ENCODE measurements at places on chromosomes 12 and 14.

DNA sequence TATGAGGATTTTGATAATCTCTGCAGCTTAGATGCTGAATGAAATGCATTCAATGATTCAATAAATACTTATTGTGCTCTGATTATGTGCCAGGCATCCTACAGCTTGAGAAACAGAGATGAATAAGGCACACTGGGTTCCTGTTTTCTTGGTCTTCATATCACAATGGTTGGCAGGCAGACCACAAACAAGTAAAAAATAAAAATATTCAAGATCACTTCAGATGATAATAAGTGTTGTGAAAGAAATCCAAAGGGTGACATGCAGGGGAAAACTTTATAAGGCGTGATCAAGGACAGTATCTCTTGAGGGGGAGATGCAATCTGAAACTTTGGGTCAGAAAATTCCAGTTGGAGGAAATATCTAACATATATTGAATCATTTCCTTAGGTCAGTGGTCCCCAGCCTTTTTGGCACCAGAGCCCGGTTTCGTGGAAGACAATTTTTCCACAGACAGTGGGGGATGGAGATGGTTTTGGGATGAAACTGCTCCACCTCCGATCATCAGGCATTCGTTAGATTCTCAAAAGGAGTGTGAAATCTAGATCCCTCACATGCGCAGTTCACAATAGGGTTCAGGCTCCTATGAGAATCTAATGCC lies 73.7 kb upstream of the RAP1B start:
- DNase-seq, result no peak

GRCh38 chr12:10891937-10892336 lies 7.9 kb upstream of the PRH1 start:
- no peak for DNase-seq

DNA sequence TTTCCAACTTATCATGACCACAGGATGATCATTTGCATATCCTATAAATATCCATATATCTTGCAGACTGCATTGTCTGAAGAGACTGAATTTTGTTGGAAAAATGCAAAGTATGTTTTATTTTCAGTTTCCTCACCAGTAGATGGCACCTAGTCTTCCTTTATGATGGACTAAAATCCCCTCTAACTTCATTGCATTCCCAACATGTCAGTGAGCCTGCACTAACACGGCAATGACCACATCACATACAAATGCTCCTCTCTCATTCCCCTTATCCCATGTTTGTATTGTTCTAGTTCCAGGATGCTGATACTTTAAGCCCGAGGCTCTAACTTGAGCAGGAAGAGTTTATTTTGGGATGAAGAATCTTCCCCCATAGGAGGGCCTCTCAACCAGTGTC lies 24.7 kb upstream of the MYBPC1 start:
- DNase-seq, result no peak

- no peak for DNase-seq
Observed at GRCh38 chr12:94267537-94267872, 119.1 kb downstream of the PLXNC1 start.

DNA sequence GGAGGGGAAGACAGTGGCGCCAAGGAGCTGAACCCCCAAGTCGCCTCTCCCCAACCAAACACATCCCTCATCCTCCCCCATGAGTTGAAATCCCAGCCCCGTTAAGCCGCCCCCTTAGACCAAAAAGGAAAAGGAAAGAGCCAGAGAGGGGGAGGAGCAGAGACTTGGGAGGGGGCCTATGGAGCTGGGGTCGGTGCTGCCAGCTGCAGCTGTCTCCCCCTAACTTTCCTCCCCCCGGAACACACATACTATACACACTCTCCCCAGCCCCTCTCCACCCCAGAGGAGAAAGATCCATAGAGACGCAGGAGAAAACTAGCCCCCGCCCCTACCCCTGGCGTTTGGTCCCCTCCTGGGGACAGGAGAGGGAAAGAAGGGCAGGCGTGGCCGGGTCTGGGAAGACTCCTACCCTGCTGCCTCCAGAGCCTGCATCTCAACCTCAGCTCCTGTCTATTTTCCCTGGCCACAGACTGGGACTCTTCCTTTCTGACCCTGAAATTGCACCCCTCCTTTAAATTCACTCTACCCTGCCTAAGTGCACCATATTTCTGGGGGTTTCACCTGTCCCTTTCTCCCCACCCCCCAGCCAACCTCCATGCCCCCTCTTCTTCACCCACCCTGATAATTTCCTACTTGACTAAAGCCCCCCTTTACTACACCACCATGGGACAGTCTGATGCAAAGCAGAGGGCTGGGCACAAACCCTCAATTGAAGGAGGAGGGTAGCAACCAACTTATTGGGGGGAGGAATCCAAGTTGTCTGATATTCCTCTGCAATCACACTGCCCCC lies 1.7 kb upstream of the HOXC9 start:
- no peak for DNase-seq

DNA sequence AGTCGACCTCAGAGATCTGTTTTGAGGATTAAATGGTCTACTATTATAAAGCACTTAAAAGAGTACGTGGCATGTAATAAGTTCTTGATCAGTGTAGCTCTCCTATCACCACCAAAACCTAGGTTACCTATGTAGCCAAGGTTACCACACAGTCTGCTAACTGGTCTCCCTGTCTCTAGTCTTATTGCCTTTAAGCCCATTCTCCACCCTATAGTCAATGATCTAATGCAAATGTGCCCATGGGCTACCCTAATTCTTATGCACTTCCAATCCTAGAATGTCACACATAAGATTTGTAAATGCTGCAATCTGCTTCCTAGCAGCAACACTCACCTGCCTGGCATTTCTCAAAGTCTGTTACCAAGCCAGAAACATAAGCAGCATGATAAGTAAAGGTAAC lies 44.9 kb downstream of the C2CD5 start:
- DNase-seq, result no peak

- no peak for DNase-seq
Observed at GRCh38 chr12:54292931-54293241, 7.9 kb downstream of the NFE2 start.

DNA sequence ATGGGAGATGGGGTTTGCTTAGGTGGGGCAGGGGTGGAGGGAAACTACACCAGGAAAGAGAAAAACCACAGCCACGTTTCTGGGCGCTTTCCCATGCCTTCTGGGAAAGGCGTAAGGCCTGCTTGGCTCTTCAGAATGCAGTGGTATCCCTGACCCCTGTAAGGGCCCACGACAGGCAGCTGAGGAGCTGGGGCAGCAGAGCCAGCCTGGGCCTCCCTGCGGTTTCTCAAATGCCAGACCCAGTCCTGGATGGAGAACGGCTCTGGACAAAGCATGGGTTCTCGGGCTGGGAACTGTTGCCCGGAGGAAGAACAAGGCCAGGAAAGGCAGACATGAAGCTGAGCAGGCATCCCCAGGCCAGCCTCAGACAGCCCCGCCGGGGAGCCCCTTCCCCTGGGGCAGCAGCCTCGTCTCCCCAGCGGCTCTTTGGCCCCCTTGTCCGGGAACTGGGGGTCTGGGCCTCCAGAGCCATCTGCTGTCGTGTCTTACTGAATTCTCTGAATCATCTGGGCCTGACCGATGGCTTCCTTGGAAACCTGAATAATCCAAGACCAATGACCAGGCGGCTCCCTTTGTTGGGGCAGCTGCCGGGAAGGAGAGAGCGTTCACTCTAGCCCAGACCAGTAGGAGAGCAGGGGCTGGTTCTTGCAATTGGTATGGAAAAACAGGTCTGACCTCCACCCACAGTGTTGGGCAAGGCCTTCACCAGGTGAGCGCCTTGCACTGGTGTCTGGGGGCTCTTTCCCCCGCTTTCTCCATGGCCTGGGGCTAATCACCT lies 64.0 kb upstream of the RIN3 start:
- DNase-seq, result no peak

- DNase-seq, result no peak
Observed at GRCh38 chr12:113783811-113784210, 182.3 kb downstream of the RBM19 start.

DNA sequence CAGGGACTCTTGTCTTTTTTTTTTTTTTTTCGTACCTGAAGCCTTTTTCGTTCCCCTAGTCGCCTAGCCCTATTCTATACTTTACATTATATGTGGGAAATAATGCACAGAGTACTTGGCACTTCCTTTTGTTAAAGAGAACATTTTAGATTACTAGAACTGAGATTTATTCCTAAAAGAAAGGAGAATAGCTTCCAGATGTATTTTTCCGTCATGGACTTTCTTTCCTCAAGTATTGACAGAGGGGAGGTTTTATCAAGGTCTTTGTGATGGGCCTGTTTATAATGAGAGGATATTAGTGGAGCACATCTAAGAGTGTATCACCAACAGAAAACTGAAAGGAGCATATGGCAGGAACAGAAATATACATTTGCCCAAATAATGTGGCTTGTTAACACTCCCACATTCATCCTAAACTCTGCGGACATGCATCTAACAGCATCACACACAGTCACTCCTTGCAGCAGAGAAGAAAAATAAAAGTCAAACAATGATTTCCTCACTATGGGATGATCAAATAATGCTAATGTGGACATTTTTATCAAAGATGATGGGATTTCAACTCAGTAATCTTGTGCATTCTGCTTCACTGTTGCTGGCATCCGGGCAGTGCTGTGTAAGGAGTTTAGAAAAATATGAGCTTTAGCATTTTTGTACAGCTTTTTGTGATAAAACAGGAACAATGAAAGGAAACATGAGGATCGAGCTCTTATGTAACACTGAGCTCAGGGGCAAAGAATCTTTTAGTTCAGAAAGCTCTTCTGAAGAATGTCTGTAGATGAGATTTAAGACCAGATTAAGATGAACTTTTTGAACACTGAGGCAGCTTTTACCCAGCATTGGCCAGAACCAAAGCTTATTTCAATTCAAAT lies 183.1 kb downstream of the EGLN3 start:
- DNase-seq, result no peak

Measured in SHP77 (cell line).